ENCODE measurements at places on chromosomes 11 and 22.

DNA sequence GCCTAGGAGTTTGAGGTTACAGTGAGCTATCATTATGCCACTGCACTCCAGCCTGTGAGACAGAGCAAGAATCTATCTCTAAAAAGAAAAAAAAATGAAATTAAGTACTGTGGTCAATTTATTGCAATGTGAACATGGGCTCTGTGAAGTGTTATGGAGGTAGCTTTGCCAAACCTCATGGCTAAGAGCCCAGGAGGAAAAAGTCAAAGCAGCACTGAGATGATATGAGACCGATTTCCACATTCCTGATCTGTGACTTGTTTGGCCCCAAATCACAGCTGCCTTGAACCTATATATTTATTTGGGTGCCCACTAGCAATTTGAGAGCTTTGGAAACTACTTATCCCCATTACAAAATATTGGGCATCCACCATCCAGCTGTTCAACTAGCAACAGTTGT is 29.8 kb upstream of the TMEM135 start:
- no peak for DNase-seq

- DNase-seq, result no peak
These were observed 5.9 kb upstream of the HEPACAM start for GRCh38 chr11:124941703-124942102.

DNA sequence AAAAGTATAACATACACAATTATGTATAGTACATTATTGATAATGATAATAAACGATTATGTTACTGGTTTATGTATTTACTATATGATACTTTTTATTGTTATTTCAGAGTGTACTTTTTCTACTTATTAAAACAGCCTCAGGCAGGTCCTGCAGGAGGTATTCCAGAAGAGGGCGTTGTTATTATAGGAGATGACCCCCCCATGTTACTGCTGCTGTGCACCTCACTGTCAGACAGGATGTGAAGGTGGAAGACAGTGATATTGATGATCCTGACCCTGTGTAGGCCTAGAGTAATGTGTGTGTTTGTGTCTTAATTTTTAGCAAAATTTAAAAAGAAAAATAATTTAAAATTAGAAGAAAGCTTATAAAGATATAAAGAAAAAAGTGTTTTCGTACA is 57.6 kb downstream of the REXO2 start:
- no peak for DNase-seq

GRCh38 chr11:66203847-66204246 is 64.6 kb upstream of the RAB1B start:
- no peak for DNase-seq

DNA sequence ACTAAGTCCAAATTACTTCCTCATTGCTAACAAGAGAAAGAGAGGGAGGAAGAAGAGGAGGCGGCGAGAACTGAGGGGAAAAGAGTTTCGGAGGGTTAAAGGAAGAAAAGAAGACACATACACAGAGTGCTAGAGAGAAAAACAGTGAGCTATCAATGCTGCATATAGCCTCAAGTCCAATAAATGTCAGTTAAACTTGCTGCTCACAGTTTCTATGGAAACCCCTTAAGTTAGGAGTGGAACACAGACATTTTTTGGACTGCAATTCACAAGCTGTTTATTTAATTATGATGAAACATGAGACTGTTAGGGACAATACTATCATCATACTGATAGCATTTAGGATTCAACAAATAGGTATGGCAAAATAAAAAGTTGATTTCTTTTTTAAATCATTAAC is 1320.4 kb downstream of the LRRC4C start:
- DNase-seq, result no peak

GRCh38 chr22:25072406-25072805 is 119.9 kb downstream of the KIAA1671 start:
- DNase-seq, result no peak

DNA sequence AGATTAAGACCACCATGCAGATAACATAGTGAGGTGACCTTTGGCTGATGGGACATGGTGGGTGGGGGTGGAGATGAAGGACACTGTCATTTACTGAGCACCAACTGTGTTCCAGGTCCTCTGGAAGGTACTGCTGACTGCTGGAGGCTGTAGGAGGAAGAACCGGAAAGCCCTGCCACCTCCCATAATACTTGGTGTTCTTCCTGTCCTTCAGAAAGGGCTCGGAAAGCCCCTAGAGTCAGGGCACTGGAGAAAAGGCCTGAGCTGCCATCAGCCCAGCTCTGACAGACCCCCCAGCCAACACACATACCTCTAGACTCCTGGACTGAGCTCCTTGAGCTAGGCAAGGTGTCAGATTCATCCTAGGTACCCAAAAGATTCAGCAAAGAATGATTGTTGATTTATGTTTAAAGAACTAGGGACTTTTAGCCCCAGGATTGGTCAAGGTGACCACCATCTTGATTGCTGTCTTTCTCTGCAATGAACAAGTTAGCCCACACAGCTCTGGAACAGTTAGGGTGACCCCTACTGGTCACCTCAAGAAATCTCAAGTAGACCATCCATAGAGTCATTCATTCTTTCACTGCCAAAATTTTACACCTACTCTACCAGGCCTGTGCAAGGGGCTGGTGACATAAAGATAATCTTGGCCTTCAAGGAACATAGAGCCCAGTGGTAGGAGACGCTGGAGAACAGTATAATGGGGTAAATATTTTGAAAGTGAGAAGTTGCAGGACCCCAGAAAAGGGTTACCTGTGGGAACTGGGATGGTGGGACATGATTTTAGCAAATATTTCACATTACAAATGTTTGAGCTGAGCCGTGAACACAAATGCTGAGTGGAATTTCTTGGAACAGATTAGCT is 39.4 kb downstream of the IRAG1 start:
- DNase-seq, result no peak

DNA sequence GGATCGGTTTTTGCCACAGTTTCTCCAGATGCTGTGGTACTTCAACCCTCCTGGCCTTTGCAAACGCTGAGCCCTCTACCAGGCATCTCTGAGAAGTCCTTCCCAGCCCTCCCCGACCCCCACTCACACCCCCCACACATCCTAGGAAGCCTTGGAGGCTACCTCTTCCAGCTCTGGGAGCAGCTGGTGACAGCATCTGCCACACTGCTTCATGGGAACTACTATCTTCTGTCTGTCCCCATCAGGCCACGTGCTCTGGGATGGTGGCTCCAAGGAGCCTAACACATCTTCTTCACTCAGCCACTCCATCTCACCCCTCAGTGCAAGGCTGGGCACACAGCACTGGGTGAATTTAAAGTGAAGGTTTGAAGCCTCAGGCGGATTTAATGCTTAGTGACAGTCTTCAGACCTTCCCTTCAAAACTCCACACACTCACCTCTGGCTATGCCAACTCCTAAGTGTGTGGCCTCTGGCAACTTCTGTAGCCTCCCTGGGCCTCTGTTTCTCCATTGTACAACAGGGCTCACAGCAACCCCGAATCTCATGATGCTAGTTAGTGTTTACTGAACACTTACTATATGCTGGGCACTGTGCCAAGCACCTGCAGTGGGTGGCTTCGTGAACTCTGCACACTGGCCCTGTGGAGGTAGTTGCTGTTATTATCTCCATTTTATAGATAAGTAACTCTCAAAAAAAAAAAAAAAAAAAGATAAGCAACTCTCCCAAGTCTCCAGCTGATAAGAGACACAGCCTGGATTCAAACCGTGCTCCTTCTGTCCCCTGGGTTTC is 7.3 kb upstream of the TP53I11 start:
- peak; percentile 76 for DNase-seq

GRCh38 chr11:22808571-22809197 is 20.9 kb downstream of the SVIP start:
- no peak for DNase-seq

DNA sequence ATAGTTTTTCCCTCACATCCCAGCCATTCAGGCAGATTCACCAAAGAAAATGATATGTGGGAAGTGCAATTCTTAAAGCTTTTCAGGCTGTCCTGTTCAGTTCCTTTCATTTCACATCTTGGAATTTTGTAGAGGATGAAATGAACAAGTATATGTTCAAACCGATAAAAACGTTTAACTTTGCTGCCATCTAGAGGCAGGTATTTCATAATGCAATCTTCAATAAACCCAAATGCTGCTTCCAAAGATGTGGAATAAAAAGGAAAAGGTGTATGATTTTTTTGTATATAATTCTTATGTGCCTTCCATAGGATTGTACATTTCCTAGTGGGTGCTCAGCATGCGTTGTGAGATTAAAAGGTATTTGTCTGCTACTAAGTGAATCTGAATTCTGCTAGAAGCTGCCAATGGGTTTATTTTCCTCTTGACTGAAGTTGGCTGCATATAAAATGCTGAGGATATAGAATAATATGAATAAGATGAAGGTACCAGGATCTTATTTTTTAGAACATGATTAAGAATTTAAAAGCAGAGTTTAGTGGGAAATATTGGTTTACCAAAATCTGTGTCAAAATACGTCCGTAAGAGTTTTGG is 199.3 kb downstream of the PGR start:
- DNase-seq, result no peak

GRCh38 chr22:44391015-44391414 is 78.3 kb upstream of the SHISAL1 start:
- DNase-seq, result no peak

DNA sequence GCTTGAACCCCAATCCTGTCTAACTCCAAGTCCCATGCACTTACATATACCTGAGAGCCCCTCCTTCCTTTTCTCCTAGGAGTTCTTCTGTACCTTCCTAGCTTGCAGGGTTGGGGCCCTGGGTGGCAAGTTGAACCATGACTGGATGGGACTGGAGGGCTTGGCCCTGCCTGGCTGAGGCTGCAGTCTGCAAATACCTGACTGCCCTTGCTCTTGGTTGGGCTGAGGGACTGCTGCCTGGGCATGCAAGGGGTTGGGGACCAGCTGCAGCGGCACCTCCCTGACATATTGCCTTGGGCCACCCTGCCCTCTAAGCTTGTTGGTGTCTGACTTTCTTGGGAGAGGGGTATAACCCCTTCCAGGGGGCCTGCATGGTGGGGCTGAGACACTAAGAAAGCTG is 9.8 kb upstream of the SLC39A13 start:
- no peak for DNase-seq

- no peak for DNase-seq
These were observed 40.2 kb upstream of the B3GAT1 start for GRCh38 chr11:134452026-134452837.

GRCh38 chr11:62075438-62075837 is 48.4 kb upstream of the INCENP start:
- no peak for DNase-seq

GRCh38 chr11:76269661-76270261 is 63.5 kb upstream of the WNT11 start:
- no peak for DNase-seq

- no peak for DNase-seq
These were observed 5.1 kb upstream of the TALDO1 start for GRCh38 chr11:742156-742546.

- DNase-seq, result no peak
These were observed 773.9 kb downstream of the JRKL start for GRCh38 chr11:97163631-97164191.

DNA sequence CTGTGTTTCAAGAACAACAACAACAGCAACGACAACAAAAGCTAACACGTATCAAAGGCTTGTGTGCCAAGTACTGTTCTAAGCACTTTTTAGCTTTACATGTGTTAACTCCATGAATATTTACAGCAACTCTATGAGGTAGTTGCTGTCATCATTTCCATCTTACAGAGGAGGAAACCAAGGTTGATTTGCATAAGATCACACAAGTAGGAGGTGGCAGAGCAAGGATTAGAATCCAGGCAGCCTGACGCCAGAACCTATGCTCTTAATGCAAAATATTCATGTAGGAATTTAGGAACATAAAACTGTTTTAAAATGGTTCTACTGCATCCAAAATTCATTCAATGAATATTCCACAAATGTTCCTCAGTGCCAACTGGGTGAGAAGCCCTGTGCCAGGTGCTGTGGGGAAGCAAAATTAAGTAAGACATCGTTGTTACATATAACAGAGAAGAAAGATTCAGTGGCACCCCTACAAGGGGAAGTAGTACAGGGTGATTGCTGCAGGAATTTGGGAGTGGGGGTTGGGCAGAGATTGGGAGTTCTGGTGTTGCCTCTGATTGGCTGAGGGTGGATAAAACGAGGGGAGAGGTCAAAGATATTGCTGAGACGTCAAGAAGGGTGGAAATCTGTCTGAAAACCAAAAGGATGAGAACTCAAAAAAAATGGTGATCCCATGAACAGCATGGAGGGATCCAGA is 86.1 kb upstream of the ARHGAP20 start:
- no peak for DNase-seq

DNA sequence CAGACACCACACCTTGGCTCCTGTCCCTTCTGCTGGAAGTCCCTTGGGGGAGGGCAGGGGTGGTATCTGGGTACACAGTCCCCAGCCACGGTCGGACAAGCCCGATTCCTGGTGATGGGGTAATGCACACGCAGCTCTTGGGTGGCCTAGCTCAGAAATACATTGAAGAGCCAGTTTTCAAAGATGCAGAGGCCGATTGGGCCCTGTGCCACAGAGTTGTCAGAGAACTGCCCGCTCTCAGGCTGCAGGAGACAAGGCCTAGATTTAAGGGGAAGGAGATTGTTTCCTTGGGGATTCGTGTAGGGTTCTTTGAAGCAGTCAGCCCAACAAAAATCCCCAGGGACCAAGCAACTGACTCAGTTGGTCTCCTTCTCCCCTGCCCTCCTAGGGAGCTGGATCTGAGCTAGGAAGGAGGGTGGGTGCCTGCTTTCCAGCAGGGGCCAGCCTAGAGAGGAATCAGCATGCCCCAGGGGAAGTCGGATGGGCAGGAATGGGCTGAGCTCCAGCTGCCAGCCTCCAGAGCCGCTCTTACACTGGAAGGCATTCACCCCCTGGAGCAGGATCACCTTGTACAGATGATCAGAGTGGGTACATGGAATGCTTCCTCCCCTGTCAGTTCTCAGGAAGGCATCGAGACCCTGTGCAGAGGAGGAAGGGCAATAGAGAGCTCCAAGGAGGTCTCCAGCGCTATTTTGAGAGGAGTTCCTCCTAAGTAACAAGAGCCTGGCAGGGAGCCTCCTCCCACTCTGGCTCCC is 3.3 kb upstream of the SCN4B start:
- no peak for DNase-seq

DNA sequence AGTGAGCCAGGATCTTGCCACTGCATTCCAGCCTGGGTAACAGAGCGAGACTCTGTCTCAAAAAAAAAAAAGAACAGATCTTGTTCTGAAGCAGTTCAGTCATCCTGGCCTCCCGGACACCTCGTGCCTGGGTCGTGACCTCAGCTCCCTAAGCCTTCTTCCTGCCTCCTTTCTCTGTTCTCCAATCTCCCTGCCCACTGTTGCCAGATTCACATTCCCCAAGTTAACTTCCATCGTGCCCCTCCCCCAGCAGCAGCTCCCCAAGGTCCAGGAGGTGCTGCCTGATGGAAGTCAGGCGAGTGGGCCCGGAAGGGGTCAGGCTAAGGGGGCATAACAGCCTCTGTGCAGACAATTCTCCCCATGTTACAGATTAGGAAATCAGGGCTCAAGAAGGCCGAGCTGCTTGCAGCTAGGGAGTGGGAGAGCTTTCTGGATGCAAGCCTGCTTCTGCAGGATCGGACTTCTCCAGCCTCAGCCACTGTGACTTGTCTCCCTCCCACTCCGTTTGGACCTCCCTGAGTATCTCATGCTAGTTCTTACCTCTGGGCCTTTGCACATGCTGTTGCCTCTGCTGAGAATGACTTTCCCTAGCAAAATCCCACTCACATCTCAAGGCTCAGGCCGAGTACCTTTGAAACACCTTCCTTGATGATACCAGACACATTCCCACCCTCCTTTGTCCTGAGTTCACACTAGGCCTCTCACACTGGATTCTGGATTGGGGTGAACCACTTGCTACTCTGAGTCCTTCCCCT is 14.3 kb upstream of the TMEM184B start:
- DNase-seq, result no peak

- DNase-seq, result no peak
These were observed 14.3 kb upstream of the POU2AF3 start for GRCh38 chr11:111283945-111284481.

GRCh38 chr11:2483426-2483825 is 38.6 kb downstream of the KCNQ1 start:
- DNase-seq, result no peak

GRCh38 chr11:117976445-117976844 is 9.7 kb upstream of the IL10RA start:
- no peak for DNase-seq

All from NCI-H524 treated with DMSO at 0.1 percent for 48 hours (cell line).